ENCODE measurements at places on chromosomes 12 and 14.

DNA sequence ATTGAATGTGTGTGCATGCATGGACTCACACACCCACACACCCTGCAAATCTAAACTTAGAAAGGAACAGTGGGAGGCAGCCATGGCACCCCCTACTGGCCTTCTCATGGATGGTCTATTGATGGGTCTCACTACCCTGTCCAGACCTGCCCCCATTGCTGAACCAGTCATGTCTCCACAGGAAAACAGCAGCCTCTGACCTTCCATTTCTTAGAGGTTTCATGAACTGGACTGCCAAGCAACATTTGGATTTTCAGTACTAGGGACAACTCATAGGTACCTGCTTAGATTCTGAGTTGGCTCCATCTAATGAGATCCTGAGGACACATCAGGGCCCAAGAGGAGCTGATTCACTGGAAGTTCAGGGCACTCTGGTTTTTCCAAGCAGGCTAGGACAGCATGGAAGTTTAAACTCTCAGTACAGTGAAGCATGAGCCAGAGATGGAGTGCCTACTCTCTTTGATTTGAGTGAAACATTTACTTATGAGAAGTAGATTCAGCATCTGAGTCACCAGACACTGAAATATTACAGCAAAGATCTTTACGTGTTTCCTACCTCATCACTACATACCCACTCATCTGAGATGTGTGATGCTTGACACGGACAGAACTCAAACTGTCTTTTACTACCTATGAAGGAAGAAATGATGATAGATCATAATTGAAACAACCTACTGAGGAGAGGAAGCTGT, 98.9 kb upstream of the PLEKHG7 start:
- no peak for DNase-seq

DNA sequence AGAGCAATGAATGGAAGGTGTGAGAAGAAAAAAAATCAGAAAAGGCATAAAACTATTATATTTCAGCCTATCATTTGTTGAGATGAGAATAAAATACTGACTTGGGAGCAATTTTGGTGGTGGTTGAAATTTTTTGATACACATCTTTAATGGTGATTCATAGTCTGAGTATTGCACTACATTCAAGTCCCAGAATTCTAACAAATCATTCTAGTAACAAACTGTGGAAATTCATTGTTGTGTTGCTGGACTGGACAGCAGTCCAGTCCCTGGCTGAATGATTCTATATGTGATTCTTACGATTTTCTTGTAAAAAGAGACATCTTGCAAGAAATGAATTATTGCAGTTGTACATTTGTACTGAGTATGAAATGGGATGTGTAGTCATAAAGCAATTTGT, 268.6 kb downstream of the TRHDE start:
- DNase-seq: no peak

DNA sequence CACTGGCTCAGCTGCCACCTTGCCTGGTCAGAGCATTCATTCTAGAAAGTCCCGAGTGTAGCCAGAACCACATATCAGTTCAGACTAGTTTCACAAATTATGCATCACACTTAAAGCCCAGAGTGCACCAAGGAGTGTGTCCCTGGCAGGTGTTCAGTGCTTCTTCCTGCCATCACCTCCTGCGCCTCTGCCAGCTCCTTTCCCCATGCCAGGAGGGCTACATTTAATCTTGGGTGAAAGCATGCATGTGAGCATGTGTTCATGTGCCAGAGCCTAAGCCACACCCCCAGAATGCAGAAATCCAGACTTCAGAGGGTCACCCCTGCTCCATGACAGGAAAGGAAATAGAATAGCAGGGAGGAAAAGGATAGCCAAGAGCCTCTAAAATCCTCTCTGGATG, 381.6 kb downstream of the DPF3 start:
- DNase-seq: no peak

DNA sequence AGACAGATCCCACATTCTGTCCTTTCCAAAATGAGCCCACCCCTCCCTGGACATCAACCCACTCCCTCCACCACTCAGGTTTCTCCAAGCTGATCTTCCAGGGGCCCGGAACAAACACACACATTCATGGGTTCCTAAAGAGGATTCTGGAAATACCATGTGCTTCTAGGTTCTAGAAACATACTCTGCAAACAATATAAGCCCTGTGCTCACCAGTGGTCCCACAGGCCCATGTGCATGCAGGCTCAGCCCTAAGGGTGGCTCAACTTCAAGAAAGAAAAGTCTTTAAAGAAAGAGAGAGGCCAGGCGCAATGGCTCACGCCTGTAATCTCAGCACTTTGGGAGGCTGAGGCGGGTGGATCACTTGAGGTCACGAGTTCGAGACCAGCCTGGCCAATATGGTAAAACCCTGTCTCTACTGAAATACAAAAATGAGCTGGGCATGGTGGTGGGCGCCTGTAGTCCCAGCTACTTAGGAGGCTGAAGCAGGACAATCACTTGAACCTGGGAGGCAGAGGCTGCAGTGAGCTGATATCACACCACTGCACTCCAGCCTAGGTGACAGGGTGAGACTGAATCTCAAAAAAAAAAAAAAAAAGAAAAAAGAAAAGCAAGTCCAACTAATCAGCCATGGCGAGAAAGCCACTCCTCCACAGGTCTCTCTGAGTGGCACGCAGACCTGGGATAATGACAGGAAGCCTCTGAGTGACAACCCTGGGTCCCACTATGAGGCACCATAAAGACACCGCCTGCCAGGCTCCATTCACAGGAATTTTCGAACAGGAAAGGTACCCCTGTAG, 59.5 kb upstream of the PNMA1 start:
- no peak for DNase-seq

GRCh38 chr12:59046763-59047534, 126.6 kb upstream of the LRIG3 start:
- no peak for DNase-seq

GRCh38 chr12:68319988-68320623, 12.1 kb downstream of the MDM1 start:
- no peak for DNase-seq

DNA sequence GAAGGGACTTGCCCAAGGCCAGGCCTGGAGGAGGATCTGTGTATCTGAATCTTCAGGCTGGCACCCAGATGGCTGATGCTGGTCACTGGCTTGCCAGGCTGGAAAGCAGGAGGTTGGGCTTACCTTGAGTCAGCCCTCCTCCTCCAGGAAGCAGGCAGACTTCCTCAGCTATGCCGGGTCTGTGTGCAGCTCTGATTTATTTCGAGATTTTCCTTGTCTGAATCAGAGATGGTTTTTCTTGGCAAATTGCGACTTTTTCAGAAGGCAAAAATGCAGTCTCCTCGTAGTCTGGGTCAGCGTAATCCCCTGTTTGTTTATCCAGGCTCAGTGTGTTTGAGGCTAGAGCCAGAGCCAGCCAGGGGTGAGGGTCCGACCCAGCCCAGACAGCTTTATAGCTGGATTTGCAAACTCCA, 48.9 kb downstream of the SMOC1 start:
- no peak for DNase-seq

DNA sequence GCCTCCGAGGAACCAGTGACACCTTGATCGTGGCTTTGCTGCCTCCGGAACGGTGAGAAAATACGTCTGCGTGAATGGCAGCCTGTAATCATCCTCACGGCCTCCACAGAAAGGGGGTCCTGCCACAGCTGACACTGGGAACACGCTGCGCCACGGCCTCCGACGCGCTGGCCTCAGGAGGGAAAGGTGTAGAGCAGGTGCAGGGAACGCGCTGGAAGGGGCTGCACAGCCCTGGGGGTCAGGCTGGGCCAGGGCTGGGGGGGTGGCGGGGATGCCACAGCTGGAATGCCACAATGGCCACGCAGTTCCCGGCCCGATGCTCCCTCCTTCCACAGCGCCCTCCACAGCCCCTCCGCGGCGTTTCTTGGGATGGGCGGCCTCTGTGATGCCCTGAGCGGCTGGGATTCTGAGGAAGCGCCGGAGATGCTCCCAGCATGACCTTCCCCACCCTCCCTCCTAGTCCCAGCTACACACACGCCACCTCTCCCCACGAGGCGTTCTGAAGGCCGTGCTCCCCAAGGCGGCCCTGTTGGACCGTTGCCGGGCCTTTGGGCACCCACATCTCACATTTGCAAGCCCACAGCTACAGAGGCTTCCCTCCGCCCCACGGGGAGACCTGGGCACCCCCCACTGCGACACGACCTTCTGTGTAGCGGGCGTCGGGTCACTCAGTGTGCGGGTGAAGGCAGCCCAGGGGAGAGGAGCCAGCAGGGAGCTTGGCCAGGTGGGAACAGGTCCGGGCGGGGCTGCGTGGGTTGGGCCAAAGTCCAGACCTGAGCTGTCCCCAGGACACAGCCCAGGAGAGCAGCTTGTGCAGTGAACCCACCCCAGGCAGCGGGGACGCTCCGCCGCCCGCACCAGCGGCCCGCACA, 31.8 kb upstream of the GALNT9 start:
- no peak for DNase-seq

DNA sequence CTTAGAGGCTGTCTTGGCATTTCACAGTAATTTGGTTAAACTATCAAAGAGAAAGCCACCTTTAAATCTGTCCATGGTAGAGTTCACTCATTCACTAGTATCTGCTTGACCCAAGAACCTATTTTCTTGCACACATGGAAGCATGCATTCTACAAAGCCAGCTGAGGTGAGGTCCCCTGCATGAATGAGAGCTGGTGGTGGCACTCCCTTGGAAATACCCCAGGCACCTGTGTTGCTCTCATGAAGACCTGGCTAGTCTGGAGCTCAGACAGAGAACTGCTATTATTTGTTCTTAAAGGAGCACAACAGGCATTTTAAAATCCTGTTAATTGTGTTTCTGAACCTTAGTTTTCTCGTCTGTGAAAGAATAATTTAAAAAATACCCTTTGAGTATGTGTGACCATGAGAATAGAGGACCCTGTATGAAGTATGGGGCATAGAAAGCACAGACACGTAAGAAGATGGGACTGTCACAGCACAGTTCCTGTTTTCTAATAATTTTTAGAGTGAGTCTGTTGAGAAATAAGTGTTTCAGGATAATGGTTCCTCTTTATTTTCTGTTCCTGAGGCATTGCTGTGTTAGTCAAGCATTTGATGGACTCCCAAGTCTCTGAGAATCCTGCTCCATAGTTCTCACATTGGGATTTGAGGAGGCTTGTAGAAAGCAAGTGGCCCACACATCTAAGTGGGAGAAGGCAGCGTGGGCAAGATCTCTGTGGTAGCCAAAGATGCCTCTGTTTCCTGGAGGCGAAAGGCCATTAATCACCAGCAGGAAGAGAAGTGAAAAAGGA, 10.9 kb downstream of the RGS6 start:
- no peak for DNase-seq

DNA sequence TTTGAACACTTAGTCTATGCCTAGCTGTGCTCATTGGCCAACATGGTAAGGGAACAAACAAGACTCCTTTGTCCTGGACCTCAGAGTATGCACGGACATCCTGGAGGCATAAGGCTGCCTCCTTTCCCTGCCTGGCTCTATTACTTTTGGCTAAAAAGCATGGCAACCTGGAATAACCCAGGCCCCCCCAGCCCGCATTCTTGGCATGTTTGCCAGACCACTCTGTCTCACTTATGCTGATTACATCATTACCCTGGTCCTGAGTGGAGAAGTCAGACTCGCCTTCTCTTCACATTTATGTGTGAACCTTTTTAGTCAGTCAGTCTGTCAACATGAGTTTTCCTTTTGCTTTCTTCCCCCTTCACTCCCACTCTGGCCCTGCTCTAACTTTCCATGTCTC, 58.0 kb upstream of the ELK3 start:
- DNase-seq: no peak

GRCh38 chr14:65137648-65138307, 35.5 kb upstream of the MAX start:
- no peak for DNase-seq

DNA sequence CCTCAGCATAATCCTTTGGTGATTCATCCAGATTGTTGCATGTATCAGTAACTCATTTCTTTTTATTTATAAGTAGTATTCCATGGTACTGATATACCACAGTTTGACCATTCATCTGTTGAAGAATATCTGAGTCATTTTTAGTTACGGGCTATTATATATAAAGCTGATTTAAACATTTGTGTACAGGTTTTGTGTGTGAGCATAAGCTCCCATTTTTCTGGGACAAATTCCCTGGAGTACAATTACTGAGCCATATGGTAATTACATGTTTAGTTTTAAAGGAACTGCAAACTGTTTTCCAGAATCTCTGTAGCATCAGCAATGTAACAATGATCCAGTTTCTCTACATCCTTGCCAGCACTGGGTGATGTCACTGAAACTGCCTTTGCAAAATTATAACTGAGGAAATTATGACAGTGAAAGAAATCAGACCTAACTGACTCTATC, 236.2 kb upstream of the KRR1 start:
- no peak for DNase-seq

DNA sequence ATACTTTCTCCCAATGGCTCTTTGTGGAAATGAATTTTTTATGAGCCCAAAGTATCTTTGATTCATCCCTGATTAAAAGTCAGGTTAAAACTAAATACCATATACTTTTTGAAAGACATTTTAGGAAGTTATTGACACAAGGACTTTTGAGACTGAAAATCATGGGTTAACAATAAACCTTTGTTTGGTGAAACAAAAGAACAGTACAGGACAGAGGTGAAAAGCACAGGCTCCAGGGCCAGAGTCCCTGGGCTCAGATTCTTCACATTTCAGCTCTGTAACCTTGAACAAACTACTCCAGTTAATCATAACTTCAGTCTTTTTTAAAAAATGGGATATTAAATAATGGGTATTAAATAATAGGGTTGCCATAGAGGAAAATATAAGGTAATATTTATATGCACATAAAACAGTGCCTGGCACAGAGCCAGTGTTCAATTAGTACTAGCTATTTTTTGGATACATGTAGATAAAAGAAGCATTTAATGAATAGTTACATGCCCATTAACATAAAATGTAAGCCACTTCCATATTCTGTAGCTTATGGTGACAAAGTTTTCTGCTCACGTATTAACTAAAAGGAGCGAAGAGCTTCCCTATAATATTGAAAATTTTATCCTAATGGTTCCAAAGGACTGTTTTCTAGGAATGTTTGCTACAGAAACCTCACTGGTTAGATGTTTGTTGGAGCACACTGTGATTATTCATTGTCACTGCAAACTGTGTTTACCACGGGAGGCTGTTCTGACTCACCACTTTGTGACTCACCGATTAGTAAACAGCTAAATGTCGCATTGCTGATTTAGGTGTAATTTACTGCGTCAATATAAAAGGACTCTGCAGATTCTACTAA, 255.4 kb downstream of the DAD1 start:
- no peak for DNase-seq

DNA sequence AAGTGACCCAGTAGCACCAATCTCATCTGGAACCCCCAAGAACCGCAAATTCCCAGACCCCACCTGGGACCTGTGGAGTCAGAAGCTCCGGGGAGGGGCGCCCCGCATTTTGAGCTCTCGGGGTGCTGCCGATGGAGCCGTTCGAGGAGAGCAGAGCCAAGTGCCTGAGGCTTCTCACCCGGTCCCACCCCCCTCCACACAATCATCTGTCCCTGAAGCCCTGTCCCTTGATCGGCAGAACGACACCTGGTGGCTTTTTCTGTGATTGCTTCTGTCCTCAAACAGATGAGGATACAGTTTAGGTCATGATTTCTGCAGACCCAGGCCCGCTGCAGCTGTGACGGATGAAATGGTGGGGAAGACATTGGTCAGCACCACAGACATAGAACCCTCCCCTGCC, 74.7 kb downstream of the NOC4L start:
- peak; percentile 76 for DNase-seq

All from GM20000 (cell line).